ENCODE measurements at places on chromosomes 12 and 14. TPM values are rescaled to one million over a fixed set of nuclear protein-coding genes. Genes with fewer than 3 reads are reported as not detected.

- DNase-seq = no peak
Observed at GRCh38 chr14:38696925-38697324, 406.1 kb downstream of the SEC23A start.

GRCh38 chr14:90375934-90376333 is 20.9 kb upstream of the CALM1 start:
- DNase-seq = no peak

DNA sequence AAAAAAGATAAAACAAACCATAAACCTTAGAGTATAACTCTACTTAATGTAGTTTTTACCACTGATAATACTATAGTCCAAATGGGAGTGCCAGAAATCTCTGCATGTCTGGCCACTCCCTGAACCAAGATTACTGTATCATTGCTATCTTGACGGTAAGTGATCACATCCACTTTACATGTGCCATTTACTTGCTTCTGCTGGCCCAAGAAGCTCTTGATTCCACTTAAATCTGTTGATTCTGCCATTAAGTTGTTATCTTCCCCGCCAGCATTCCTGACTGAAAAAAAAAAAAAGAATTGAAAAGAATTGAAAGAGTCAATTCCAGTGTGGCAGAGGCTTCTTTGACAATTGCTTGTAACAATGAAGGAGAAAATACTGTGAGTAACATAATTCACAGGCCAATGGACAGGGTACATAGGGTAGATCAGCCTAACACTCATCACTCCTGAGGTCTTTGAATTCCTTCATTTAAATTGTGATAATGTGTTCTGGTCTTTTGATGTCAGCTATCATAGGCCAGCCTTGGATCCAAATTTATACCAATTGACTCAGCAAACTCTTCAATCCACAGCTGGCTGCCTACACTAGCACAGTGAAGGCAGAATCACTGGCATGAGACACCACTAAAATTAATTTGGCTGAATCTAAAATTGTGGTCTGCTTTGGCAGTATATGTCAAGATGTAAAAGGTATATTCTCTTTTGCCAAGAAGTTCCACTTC is 665.2 kb upstream of the FLRT2 start:
- no peak for DNase-seq

- peak; percentile 22 for DNase-seq
Observed at GRCh38 chr14:101834800-101835547, 73.5 kb downstream of the PPP2R5C start.

- peak; percentile 91 for DNase-seq
Observed at GRCh38 chr14:93133464-93133863, 17.7 kb upstream of the ITPK1 start.

DNA sequence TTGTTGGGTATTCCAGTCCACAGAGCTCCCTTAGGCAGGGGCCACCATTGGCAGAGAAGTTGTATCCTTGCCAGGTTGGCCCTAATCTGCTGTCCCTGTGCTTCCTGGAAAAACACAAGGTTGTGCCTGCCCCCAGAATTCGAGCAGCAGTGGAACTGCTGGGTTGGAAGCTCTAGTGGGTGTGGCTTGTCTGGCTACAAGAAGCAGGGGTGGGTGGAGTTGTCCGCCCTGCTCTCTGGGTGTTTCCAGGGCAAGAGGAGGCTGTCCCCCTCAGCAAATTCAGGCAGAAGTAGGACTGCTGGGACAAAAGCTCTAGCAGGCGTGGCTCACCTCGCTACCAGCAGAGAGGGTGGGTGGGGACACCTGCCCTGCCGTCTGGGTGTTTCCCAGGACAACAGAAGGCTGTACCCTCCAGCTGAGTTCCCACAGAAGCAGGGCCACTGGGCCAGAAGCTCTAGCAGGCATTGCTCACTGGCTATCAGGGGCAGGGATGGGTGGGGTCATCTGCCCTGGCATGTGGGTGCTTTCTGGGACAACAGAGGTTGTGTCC is 72.8 kb upstream of the NPAS3 start:
- DNase-seq = no peak

The KRT6C gene
- total RNA-seq = not detected

The LGR5 gene
- 7.8 TPM for total RNA-seq

The CHST11 gene
- 13.4 TPM for total RNA-seq

The SLC6A15 gene
- total RNA-seq = 8.9 TPM
